Stimulated activated CD8-positive, alpha-beta memory T cell treated with anti-CD3 and anti-CD28 coated beads, Interleukin-15, amount 100 ng/mL, for 1 hour (primary cell): ENCODE measurements at places on chromosomes 13 and 19.

DNA sequence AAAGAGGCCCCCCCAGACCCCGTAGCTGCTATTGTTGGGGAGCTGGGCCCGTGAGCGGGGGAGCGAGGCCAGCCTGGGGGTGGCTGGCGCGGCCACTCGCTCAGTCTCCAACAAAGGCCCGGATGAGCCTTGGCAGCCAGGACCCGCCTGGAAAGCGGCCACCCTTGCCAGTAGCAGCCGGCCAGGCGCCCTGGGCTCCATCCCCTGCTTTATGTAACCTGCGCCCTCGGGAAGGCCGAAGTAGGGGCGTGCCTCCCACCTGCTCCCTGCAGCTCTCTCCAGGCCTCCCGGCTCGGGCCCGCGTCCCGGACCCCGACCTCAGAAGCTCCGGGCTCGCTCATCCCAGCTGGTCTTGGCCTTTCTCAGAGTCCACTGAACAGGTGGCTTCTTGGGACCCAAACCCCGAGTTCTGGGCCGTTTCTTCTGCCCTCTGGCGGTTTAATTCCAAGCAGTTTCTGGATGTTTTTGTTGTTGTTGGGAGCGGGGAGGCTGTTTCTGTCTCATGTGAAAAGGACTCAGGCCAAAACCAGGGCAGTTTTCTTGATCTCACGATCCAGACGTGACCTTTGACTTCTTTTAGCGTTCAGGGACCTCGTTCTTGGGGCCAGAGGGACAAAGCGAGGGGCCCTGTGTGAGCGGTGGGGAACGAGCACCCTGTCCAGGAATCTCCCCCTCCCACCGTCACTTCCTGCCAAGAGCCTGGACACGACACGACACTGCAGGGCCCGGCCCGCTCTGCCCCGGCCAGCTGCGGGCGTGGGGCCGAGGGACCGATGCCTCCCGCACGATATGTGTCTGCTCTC, 1.2 kb downstream of the CDC34 start:
- no peak for DNase-seq

DNA sequence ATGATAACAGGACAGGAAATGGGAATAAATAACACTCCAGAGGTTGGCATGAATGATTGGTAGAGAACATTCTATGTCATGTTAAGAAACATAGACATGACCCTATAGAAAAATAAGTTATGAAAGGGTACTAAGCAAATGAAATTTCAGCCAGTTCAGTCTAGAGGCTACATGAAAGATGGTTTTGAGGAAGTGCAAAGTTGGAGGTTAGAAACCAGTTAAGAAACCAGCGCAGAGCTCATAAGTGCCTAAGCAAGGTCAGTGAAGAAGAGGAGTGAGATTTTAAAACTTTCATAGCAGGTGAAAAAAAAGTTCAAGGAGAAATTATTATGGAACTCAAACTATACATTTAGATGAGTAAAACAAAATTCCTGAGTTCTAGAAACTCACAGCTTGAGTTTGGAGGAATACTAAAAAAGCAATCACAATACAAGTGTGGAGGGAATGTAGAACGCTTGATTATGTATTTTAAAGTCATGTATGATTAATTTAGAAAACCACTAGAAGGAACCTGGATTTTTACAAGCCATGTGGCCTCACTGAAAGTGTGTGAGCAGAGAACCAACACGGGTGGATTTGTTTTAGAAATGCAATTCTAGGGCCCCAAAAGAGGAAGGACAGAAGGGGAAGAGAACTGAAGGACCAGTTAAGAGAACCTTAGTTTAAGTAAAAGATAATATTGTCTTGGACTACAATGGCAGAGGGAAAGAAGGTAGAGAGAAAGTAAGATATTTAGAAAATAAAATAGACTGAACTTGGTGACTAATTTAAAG, 162.4 kb downstream of the PCDH20 start:
- DNase-seq, result no peak

DNA sequence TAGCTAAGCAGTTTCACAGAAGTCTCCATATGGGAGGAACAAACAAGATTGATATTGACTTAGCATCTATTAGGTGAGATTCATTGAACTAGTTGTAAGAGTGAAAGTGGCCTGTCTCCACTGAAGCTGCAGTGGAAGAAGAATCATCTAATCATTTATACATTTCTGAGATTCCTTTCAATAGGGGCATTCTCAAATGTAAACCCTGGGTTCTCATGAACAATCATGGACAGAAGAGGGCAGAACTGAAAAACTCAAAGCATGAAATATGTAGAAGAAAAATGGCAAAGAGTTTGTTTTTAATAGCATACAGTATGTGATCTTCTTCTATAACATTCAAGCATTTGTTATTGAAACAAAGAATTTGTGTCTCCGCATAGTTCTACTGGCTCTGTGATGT, 17.6 kb upstream of the POSTN start:
- DNase-seq, result no peak

GRCh38 chr13:31867709-31868108, 128.4 kb downstream of the RXFP2 start:
- DNase-seq, result no peak

- DNase-seq, result no peak
Observed at GRCh38 chr19:42126574-42126973, 5.7 kb downstream of the POU2F2 start.

GRCh38 chr13:40389081-40389641, 277.3 kb downstream of the FOXO1 start:
- no peak for DNase-seq

DNA sequence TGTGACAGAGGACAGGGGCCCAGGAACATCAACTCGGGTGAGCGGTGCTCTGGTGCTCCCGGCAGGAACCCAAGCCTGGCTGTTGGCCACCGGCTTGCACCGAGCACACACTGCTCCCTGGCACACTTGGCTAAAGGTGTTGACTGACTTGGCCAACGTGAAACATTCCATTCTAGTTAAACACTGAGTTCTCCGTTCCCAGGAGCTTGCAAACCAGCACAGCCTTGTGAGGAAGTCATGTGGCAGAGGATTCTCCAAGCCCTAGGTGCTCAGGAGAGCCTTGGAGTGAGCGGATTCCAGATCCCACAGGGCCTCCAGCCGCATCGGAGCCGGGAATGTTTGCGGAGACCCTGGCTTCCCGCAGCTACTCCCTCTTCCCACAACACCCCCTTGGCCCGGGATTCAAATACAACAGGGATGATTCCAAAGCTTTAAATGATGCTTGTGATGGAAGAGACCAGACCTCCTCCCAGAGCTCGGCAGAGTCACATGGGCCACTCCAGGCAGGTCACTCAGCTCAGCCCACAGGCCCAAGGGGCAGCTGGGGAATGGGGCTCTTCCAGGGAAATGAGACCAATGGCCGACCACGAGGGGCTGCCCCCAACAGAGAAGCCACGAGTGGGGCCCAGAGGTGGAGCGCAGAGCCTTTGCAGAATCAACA, 2.9 kb downstream of the C13orf46 start:
- no peak for DNase-seq

DNA sequence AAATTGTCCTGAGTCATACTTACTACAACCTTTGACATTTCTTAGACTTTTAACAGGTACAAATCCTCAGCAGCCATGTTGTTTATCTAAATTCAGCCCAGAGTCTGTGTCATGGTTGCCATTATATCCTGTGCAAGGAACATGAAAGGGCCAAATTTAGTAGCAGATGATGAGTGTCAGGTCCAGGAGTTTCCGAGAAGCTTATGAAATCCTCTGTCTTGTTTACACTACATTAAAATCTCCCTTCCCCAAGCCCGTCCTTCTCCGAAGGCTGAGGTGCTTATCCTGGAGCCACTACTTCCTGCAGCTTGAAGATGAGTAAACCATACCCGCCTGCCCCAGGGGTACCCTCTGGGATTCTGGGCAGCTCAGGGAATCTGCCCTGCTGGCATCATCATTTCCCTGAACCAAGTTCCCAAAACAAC, 102.6 kb upstream of the SERP2 start:
- DNase-seq, result no peak

GRCh38 chr13:31355001-31355400, 155.2 kb downstream of the B3GLCT start:
- DNase-seq, result no peak

- no peak for DNase-seq
Observed at GRCh38 chr19:5268801-5269200, 71.8 kb downstream of the PTPRS start.

GRCh38 chr13:93227280-93227877, 772 bp downstream of the GPC6 start:
- DNase-seq, result no peak

- DNase-seq, result no peak
Observed at GRCh38 chr13:113155201-113155600, 3.2 kb upstream of the PROZ start.

DNA sequence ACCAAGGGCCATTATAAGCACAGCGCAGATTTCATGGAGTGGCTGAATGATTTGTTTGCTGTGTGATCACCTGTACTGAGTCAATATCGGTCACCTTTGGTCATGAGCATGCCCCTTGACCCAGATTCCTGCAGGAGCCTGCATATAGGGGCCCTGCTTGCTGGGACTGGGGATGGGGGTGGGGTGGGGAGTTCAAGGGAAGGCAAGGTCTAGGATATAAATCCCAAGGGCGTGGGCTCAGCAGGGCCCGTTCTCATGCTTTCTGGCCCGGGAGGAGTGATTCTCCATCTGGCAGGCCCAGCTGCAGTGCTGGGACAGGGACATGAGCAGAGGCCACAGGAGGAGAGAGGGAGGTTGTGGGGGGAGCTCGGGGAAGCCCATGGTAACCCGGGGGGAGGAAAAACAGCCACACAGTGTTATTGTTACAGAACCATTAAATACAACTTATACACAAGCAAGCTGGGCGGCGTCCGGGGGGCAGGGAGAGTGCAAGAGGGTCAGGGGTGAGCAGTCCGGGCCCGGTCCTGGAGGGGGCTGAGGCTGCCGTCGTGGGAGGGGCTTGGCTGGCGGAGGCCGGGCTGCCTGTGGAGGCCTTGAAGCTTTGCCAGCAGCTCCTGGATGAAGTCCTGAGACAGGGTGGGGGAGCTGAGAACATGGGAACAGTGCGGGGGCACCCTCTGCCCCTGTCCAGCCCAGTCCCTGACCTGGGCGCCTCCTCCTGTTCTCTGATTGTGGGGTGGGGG, 5.2 kb downstream of the PPP1R14A start:
- no peak for DNase-seq

DNA sequence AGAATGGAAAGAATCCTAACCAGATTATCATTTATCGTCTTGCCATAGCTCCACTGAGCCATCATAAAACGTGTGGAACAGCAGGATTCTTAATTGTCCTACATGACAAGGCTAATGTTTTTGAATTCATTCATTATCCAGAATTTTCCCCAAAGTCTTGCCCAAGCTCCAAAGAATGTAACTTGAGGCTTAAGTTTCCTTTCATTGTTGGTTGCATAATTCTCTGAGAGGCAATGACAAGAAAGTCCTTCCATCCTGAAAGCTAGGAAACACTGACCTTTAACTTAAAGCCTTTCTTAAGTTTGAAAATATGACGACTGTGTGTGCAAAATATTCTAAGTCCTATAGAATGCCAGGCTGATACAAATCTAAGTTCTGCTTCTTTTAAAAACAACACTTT, 546.1 kb downstream of the SUCLA2 start:
- no peak for DNase-seq

DNA sequence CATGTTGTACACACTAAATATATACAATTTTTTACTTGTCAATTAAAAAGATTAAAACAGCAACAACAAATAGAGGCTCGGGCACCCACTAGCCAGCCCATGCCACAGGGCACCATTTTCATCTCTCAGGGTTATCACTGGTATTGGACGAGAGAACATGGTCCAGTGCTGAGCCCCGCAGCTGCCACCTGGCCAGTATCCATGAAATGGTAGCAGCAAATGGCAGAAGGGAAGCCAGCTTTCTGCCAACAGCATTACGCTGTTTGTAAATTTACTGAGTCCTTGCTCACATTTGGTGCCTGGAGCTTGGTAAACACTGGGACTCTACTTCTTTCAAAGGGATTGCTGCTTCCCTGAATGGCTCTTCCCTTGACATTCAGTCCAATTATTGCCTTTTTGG, 87.9 kb upstream of the WASF3 start:
- no peak for DNase-seq

DNA sequence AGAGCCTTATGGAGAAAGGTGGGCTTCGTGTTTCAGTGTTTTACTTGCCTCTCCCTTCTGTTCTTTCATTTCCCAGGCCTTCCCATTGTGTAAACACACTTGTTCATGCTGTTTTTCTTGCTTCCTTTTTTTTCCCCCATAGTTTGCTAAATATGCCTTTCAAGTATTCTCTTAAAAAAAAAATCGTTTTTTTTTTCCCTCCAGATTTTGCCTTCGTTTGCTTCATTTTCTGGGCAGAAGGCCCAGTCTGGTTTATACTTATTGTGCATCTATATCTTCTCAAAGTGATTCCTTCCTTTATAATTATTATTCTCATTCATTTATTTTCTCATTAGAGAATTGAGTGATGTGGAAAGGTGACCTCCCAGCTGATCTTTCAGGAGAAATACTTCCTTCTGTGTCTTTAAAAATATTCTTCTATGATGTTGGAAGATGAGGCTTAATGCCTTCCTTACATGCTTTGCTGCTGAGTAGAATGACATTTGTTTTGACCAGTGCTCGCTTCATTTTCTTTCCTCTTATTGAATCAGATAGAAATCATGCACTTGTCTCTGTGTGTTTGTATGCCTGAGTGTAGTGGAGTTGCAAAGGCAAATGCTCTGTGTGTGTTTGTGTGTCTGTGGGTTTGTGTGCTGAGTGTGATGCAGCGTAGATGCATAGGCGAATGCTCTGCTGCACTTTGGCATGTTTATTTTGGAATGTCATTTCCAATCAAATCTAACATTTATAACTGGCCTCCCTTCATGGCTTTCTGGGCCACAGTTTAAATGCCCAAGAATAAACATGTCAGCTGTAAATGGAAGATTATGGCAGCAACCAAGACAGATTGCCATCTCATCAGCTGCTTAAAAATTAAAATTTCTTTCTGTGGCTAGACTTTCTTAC, 591.4 kb downstream of the FGF9 start:
- no peak for DNase-seq

- no peak for DNase-seq
Observed at GRCh38 chr19:30684613-30685012, 312.4 kb downstream of the ZNF536 start.

DNA sequence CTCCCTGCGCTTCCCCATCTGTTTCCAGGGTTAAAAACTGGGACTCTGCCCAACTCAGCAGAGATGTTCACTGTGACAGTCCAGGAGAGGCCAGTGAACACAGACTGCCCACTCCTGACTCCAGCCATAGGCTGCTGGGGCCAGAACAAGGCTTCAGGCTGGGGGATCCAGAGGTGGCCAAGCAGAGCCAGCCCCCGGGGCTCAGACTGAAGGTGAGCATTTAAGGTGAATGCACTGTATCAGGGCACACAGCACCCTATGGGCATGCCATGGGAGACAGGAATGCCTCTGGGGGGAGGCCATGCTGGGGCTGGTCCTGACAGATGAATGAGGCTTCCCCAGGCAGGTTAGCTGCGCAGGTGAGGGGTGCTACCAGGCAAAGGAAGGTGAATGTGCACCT, 96.4 kb downstream of the TUBA3C start:
- no peak for DNase-seq
